Left ventricle myocardium superior (tissue), 1 donor: ENCODE measurements at places on chromosomes 4 and X.
A peak's percentile ranks its signal among the peaks of the same experiment; 100 is the strongest.

DNA sequence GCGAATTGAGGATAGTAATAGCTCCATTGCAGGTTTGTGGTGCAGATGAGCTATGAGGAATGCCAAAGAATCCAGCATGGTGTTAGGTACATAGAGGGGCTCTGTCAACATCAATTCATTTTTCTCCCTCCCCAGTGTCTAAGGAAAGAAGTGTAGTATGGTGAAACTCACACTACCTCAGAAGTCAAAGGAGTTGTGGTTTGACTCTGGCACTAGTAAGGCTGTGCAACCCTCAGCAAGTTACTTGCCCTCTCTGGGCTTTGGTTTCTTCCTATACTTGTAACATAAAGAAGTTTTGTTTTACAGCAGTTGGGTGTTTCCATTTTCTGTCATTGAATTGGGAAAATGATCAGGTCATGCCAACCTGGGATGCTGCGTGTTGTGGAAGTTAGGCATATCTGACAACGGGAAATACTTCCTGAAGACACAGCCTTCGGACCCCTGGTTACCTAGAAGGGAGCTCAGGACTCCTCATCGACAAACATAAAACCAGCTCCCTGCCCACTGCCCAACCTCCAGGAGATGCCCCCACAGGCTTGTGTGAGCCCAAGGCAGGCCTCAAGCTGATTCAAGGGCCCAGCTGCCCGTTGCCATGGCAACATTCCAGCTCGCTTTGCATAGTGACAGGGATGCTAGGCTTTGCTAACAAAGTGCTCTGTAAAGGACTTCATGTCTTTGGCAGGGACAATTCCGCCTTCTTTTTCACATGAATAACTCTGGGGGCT, 71.4 kb downstream of the RTL5 start:
- no peak for DNase-seq

GRCh38 chrX:21781525-21781924, 23.6 kb upstream of the SMPX start:
- no peak for DNase-seq

DNA sequence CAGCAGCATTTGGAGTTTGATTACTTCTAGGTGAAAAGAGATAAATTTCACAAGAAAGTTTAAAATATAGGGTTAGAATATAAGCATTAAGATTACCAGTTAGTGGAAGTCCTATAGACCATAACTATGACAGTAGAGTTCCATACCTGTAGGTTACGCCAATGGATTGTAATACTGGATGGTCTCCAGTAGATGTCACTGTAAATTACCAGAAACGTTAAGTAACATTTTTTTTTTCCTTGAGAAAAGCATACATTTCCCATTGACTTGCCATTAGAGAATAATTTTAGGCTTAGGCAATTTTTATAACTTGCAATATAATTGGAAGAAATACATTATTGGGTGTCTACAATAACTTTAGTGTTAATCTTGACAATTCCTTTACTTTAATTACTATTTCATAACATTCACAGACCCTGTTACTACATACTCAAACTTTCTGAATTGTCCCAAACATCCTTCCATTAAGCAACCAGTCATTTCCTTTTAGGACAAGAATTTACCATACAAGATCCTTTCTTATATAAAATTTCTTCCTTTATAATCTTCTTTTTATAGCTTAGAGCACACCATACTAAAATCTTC, 304.1 kb upstream of the TECRL start:
- no peak for DNase-seq

- no peak for DNase-seq
These were observed 44.5 kb downstream of the STIM2 start for GRCh38 chr4:26905172-26905571.

- no peak for DNase-seq
These were observed 123.2 kb upstream of the BANK1 start for GRCh38 chr4:101667348-101667747.

DNA sequence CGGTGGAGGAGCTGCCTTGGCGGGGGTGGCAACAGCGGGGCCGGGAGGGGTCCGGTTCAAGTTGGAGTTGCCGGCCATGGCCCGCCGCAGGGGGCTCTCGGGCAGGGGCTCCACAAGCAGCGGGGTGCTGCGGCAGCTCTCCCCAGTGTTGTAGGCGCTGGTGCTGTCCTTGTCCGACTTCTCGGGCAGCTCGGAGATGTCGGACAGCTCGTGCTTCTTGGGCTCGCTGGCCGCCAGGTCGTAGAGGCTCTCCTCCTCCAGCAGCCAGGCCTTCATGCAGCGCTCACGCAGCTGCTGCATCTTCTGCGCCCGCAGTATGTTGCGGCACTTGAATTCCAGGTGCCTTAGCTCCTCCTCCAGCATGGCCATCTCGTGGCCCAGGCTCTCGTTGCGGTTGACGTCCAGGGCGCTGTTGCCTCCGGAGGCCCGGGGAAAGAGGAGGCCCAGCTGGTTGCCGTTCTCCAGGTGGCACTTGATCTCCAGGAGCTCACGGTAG, 9.7 kb downstream of the SSR4 start:
- no peak for DNase-seq

DNA sequence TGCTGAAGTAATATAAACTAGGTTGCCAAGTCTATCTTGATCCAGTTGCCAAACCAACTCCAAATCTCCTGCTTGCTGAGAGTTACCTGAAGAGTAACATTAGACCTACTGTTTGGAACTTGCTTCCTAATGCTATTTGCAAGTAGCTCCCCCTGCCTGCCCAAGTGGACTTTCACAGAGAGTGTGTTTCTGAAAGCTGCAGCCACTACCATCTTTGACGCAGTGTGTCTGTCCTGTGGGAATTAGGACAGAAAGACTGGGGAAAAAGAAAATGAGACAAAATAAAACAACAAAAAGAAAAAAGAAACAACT, 195.0 kb upstream of the HS3ST1 start:
- DNase-seq, result no peak

GRCh38 chr4:63556332-63556731, 852.9 kb downstream of the TECRL start:
- no peak for DNase-seq

- peak; percentile 78 for DNase-seq
These were observed 17.3 kb downstream of the APLN start for GRCh38 chrX:129637217-129638109.

- no peak for DNase-seq
These were observed 39.1 kb downstream of the ADGRL3 start for GRCh38 chr4:61239250-61239649.
